ENCODE measurements at places on chromosomes 1 and 21. TPM values are rescaled to one million over a fixed set of nuclear protein-coding genes. Genes with fewer than 3 reads are reported as not detected.

DNA sequence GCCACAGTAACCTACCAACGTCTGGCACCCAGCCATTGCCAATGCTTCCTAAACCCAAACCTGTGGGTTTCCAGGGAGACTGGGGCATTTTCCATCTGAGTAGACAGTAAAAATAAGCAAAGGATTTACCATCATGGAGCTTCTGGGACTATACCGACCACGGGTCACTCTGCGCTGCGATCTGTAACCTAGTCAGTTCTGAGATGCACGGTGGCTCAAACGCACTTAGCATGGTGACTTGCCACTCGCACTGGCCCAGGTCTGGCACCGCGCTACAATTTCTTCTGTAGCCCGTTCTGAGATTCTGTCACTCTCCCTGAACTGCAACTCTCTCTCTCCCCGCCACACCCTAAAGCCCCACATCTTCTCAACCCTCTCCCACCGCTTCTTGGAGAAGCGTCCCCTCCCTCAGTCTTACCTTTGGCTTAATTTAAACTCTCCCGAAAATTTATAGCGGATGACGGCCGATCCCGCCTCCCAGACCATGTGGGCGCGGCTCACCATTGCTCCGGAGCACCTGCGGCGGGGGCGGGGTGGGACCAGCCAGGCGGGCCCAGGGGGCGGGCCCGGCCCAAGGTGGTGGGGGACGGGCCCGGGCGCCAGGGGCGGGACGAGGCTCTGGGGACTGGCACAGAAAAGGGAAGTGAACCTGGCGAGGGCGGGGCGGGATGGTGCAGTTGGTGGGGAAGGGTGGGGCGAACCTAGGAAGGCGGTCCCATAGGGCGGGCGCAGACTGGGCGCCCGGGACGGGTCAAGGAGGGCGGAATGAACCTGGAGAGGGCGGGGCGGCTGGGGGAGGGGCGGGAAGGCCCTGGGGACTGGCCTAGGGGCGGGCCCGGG, 493 bp upstream of the MAP3K21 start:
- no peaks in the 10 kb centered on the region for H3K36me3 ChIP-seq
- peak; percentile 96 for DNase-seq
- H3K4me3 ChIP-seq = peak overlapping the region; percentile 69

Gene NDUFV3
- 16.1 TPM for total RNA-seq

- no peak for DNase-seq
- H3K27me3 ChIP-seq = no peaks in the 10 kb centered on the region
- H3K4me3 ChIP-seq = no peak overlapping the region
- no peaks in the 10 kb centered on the region for H3K4me1 ChIP-seq
- peaks cover 10% of the 10 kb centered on the region for H3K36me3 ChIP-seq
Observed at GRCh38 chr1:10155087-10155712, 55.2 kb upstream of the KIF1B start.

Gene FCGR2B
- not detected for total RNA-seq

- no peaks in the 10 kb centered on the region for H3K27me3 ChIP-seq
- no peaks in the 10 kb centered on the region for H3K4me1 ChIP-seq
Observed at GRCh38 chr1:210366767-210367166, 38.1 kb downstream of the HHAT start.

DNA sequence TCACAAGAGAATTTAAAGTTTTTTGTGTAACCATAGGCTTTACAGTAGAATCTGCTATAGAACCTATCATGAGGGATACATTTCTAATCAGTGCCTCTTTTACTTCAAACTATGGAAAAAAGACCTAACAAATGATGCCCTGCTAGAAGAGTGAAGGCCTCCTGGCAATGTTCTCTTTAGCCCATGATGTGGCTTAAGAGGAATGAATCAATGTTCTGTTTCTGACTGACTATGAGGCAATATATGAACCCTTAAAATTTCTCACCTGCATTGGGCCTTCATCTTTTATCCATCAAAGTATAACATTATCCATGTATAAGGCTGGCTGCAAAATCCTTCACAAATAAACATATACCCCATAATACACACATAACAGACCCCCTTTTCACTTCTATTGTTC, 65.7 kb upstream of the IL12RB2 start:
- no peak overlapping the region for H3K4me3 ChIP-seq
- H3K27me3 ChIP-seq = peaks cover 2% of the 10 kb centered on the region
- H3K4me1 ChIP-seq = peaks cover 12% of the 10 kb centered on the region
- no peak overlapping the region for H3K27ac ChIP-seq

DNA sequence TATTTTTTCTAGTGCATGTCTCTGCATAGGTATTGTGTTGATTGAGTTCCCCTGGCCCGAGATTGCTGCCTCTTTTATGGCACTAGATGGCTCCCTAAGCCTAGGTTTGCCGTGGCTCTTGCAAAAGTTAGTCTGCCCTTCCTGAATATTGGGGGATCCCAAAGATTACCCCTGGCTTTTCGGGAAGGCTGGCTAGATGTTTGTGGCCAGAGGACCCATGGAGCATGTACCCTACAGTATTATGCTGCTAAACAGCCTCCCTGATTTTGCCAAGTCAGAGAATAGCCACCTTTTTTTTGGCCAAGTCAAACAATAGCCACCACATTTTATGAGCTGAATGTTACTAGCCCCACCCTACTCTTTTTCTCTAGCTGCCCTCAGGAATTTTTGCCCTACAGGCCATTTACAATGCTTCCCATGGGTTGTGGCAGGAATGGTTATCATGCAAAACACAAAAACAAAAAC, 343.2 kb downstream of the OLFM3 start:
- no peak for DNase-seq
- no peaks in the 10 kb centered on the region for H3K4me1 ChIP-seq
- peaks cover 8% of the 10 kb centered on the region for H3K27me3 ChIP-seq
- no peaks in the 10 kb centered on the region for H3K36me3 ChIP-seq
- no peak overlapping the region for H3K27ac ChIP-seq

- no peaks in the 10 kb centered on the region for H3K27me3 ChIP-seq
- no peak overlapping the region for H3K27ac ChIP-seq
- H3K36me3 ChIP-seq = peaks cover 26% of the 10 kb centered on the region
- no peak overlapping the region for H3K4me3 ChIP-seq
Observed at GRCh38 chr21:42579456-42580075, 65.9 kb downstream of the SLC37A1 start.

- H3K4me1 ChIP-seq = no peaks in the 10 kb centered on the region
- H3K27ac ChIP-seq = no peak overlapping the region
- H3K36me3 ChIP-seq = no peaks in the 10 kb centered on the region
- H3K27me3 ChIP-seq = peaks cover 12% of the 10 kb centered on the region
- no peak overlapping the region for H3K4me3 ChIP-seq
Observed at GRCh38 chr1:165468726-165469249, 23.9 kb upstream of the RXRG start.

DNA sequence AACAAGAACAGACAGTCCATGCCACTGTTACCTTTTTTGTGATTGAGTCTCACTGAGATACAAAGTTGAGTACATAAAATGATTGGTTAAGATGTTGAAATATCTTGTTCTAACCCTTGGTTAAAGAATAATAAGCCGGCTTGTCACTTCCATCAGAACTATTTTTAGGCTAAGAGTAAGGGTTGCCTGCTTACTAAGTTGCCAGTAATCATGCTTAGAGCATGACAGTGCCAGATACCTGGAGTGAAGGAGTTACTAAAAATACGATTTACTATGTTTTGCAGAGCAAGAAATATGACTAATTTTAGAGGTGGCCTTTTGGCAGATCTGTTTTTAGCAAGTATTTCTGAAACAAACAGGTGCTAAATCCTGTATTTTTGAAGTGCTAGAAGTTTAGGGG, 6.0 kb downstream of the HUNK start:
- no peaks in the 10 kb centered on the region for H3K36me3 ChIP-seq
- peaks cover 29% of the 10 kb centered on the region for H3K27me3 ChIP-seq
- no peaks in the 10 kb centered on the region for H3K4me1 ChIP-seq
- H3K4me3 ChIP-seq = no peak overlapping the region

Gene CCDC17
- total RNA-seq = 1.1 TPM

Gene CELA2B
- total RNA-seq = not detected

GRCh38 chr1:180253585-180254495, 23.8 kb downstream of the LHX4 start:
- no peaks in the 10 kb centered on the region for H3K4me1 ChIP-seq
- H3K27ac ChIP-seq = no peak overlapping the region
- peaks cover 62% of the 10 kb centered on the region for H3K27me3 ChIP-seq
- no peaks in the 10 kb centered on the region for H3K36me3 ChIP-seq
- H3K4me3 ChIP-seq = no peak overlapping the region
- no peak for DNase-seq

Gene PEAR1
- total RNA-seq = not detected

Gene FMO2
- not detected for total RNA-seq

GRCh38 chr21:39385299-39386145, 36.6 kb upstream of the HMGN1 start:
- peak; percentile 75 for DNase-seq
- peaks cover 2% of the 10 kb centered on the region for H3K36me3 ChIP-seq
- H3K27me3 ChIP-seq = no peaks in the 10 kb centered on the region
- H3K4me1 ChIP-seq = peaks cover 43% of the 10 kb centered on the region
- H3K4me3 ChIP-seq = peak overlapping the region; percentile 64

DNA sequence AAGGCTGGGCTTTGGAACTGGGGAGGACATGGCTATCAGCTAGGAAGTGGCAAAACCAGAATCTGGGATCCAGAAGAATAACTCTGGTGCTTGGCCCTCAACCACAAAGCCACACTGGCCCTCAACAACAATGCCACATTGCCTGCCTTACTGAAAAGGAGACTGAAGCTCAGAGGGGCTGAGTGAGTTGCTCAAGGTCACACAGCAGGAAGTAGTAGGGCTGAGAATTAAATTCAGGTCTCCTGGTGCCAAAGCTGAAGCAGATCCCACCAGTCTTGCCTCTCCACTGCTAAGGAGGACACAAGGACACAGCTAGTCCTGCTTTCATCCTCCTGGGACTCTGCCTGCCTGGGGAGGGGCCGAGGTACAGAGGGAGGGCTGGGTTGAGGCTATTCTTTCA, 29.4 kb upstream of the STUM start:
- no peak overlapping the region for H3K27ac ChIP-seq
- no peaks in the 10 kb centered on the region for H3K4me1 ChIP-seq
- H3K36me3 ChIP-seq = no peaks in the 10 kb centered on the region
- no peak for DNase-seq

Gene IGSF3
- 4.2 TPM for total RNA-seq

Gene OR2T2
- total RNA-seq = not detected

DNA sequence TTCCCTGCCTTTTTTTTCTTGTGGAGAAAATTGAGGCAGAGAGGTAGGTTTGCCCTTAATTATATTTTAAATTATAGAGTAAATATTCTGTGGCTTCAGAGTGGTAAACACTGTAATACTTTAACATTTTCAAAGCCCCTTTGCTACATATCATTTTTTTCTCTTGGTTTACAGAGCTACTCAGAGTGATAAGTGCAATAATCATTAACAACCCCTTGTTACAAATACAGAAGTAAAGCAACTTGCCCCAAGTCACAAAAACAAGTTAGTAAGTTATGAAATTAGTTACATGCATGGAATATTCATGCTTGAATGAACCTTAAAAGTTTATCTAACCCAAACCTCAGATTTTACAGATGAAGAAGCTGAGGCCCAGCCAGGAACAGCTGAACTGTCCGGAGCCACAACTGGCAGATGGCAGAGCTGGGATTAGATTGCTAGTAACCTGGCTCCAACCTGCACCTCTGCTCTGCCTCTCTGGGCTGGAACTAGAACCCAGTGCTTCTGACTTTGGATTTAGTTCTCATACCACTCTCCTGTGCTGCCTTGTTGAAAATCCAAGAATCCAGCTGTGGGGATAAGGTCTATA, 48.7 kb downstream of the TNN start:
- no peaks in the 10 kb centered on the region for H3K4me1 ChIP-seq
- DNase-seq = no peak
- H3K27ac ChIP-seq = no peak overlapping the region
- no peaks in the 10 kb centered on the region for H3K36me3 ChIP-seq
- peaks cover 12% of the 10 kb centered on the region for H3K27me3 ChIP-seq
- no peak overlapping the region for H3K4me3 ChIP-seq

GRCh38 chr1:34265396-34265795, 88.7 kb downstream of the C1orf94 start:
- H3K27ac ChIP-seq = no peak overlapping the region
- peaks cover 11% of the 10 kb centered on the region for H3K27me3 ChIP-seq
- H3K4me3 ChIP-seq = no peak overlapping the region
- no peaks in the 10 kb centered on the region for H3K36me3 ChIP-seq

Gene SLAMF8
- total RNA-seq = 0.55 TPM

- peaks cover 6% of the 10 kb centered on the region for H3K36me3 ChIP-seq
- H3K27ac ChIP-seq = peak overlapping the region; percentile 98
- peaks cover 33% of the 10 kb centered on the region for H3K4me1 ChIP-seq
Observed at GRCh38 chr1:205122489-205122882, 708 bp upstream of the RBBP5 start.

Gene NTMT2
- total RNA-seq = not detected

GRCh38 chr1:186793582-186793927, 35.2 kb upstream of the PLA2G4A start:
- no peak for DNase-seq
- H3K36me3 ChIP-seq = no peaks in the 10 kb centered on the region
- H3K27ac ChIP-seq = no peak overlapping the region
- H3K4me3 ChIP-seq = no peak overlapping the region

Gene DMAP1
- total RNA-seq = 31.1 TPM

DNA sequence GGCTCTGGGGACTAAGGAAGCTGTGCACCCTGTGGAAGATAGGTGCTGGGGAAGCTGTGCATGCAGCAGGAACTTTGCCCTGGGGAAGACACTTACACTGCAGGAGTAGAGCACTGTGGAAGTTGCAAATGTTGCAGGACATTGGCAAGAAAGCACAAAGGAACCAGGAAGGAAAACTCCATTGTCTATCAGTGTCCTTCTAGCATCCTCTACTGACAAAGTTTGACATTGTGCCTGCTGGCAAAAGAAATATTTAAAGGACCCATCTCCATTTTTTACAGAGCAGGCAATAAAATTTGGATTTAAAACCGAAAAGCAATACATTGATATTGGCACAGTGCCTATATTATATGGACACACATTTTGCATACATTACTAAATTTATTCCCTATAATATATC, 394.1 kb downstream of the PBX1 start:
- no peaks in the 10 kb centered on the region for H3K4me1 ChIP-seq
- H3K27ac ChIP-seq = no peak overlapping the region
- H3K4me3 ChIP-seq = no peak overlapping the region
- DNase-seq = no peak
- H3K27me3 ChIP-seq = no peaks in the 10 kb centered on the region
- H3K36me3 ChIP-seq = no peaks in the 10 kb centered on the region

- no peak overlapping the region for H3K4me3 ChIP-seq
- H3K36me3 ChIP-seq = peaks cover 35% of the 10 kb centered on the region
- no peaks in the 10 kb centered on the region for H3K27me3 ChIP-seq
- DNase-seq = no peak
Observed at GRCh38 chr1:21750841-21751240, 32.1 kb downstream of the USP48 start.

DNA sequence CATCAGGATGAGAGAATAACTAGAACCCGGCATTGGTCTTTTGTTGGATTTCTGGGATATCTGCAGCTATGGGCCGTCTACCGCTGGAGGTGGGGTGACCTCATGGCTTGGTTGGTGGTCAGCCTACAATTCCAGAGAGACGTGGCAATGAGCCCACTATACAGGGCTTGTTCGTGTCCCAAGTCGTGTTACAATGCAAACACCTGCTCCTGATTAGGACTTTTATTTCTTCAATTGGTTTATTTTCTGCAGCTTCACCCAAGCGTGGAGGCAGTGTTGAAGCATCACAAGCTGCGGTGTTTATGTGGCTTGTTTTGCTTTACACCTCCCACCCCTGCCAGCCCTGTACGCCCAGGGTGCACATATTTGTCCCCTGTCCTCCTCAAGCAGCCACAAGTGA, 211.7 kb upstream of the TMEM51 start:
- no peaks in the 10 kb centered on the region for H3K36me3 ChIP-seq
- no peak overlapping the region for H3K27ac ChIP-seq
- no peak overlapping the region for H3K4me3 ChIP-seq
- no peaks in the 10 kb centered on the region for H3K27me3 ChIP-seq
- H3K4me1 ChIP-seq = no peaks in the 10 kb centered on the region
